Testis (tissue), 5 donors: ENCODE measurements at places on chromosomes 3 and 15.

DNA sequence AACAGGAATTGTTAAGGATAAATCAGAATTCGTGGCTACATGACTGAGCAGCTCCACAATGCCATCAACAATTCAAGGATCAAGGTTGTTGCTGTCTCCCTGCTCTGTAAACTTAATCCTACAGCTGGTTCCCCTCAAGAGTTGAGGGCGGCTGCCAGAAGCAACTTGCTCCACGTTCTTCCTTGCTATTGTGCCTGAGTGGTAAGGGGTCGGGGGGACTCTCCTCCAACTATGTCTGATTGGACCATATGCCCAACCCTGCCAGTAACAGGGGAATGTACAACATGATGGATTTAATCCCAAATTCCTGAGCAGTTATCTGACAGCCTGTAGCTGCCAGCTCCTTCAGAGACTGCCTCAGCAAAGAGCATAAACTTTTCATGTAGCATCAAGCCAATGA is 37.9 kb upstream of the MECOM start:
- no peak for DNase-seq

GRCh38 chr15:50225057-50225456 is 40.5 kb downstream of the HDC start:
- DNase-seq, result no peak

DNA sequence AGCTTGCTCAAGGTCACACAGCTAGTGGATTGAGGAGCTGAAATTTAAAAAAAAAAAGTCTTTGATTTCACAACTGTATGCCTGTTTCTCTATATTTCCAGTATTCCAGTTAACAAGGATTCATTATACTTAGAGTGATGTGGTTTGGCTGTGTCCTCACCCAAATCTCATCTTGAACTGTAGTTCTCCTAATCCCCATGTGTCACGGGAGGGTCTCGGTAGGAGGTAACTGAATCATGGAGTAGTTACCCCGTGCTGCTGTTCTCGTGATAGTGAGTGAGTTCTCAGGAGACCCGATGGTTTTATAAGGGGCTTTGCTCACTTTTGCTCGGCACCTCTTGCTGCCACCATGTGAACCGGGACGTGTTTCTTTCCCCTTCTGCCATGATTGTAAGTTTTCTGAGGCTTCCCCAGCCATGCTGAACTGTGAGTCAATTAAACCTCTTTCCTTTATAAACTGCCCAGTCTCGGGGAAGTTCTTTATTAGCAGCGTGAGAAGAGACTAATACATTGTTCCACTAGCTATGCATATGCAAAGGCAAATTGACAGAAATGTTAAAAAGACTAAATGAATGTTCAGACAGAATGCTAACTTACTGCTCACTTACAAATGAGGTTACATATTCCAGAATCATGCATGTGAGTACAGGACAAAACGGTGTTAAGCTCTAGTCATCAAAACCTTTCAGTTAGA is 1101.9 kb downstream of the ROBO1 start:
- no peak for DNase-seq

DNA sequence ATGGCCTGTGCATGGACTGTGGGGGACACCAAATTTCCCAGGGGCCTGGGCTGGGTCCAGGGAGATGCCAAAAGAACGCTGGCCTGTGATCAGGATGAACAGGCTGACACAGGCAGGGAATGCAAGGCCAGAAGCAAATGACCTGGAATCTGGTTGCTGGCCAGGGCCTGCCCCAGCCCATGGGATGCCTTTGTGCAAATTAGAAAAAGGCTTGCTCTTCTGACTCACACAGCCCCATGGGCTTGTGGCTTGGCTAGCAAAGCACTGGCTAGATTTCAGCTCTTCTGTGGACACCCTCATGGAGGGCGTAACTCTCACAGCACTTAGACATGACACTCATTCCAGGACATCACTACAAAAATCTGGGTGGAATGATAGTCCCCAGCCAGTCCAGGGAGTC is 356.0 kb downstream of the SHQ1 start:
- peak; percentile 38 for DNase-seq

- peak; percentile 76 for DNase-seq
Measured at GRCh38 chr15:80854104-80854503, 74.9 kb downstream of the CEMIP start.
